ENCODE measurements at places on chromosomes 12 and 14. TPM values are rescaled to one million over a fixed set of nuclear protein-coding genes. Genes with fewer than 3 reads are reported as not detected.
A peak's percentile ranks its signal among the peaks of the same experiment; 100 is the strongest.

DNA sequence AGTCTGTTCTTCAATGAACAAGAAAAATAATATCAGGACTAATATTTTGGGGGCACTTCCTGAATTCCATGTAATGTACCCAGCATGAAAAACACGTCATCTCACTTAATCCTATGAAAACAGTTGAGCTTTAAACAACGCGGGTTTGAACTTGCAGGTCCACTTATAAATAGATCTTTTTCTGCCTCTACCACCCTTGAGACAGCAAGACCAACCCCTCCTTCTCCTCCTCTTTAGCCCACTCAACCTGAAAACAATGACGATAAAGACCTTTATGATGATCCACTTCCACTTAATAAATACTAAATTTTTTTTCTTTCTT, 203.9 kb upstream of the KRR1 start:
- no peaks in the 10 kb centered on the region for H3K4me1 ChIP-seq
- H3K36me3 ChIP-seq = no peaks in the 10 kb centered on the region
- no peak overlapping the region for H3K4me3 ChIP-seq
- no peak overlapping the region for H3K27ac ChIP-seq
- no peaks in the 10 kb centered on the region for H3K27me3 ChIP-seq

GRCh38 chr14:55398679-55399078, 13.0 kb downstream of the ATG14 start:
- no peaks in the 10 kb centered on the region for H3K36me3 ChIP-seq
- peaks cover 8% of the 10 kb centered on the region for H3K4me1 ChIP-seq
- no peaks in the 10 kb centered on the region for H3K27me3 ChIP-seq
- H3K4me3 ChIP-seq = no peak overlapping the region
- no peak for DNase-seq

- no peaks in the 10 kb centered on the region for H3K27me3 ChIP-seq
- no peak for DNase-seq
- no peak overlapping the region for H3K4me3 ChIP-seq
- H3K27ac ChIP-seq = peak overlapping the region; percentile 54
These were observed 72.9 kb upstream of the SRSF5 start for GRCh38 chr14:69693801-69694729.

GRCh38 chr12:51205350-51205749, 12.5 kb downstream of the POU6F1 start:
- H3K36me3 ChIP-seq = no peaks in the 10 kb centered on the region
- no peak for DNase-seq
- no peaks in the 10 kb centered on the region for H3K27me3 ChIP-seq

DNA sequence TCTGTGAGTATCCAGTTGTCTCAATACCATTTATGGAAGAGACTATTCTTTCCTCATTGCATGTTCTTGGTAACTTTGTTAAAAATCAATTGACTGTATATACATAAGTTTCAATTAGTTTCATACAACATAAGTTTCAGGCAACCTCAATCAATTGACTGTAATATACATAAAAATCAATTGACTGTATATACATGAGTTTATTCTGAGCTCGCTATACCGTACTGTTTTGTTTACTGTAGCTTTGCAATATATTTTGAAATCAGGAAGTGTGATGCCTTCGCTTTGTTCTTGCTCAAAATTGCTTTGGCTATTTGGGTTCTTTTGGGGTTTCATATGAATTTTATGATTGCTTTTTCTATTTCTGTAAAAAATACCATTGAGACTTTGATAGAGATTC, 392.0 kb downstream of the BTG1 start:
- no peaks in the 10 kb centered on the region for H3K36me3 ChIP-seq
- DNase-seq = no peak
- H3K27ac ChIP-seq = no peak overlapping the region

GRCh38 chr14:29822430-29822709, 105.3 kb downstream of the PRKD1 start:
- no peak overlapping the region for H3K27ac ChIP-seq
- H3K27me3 ChIP-seq = no peaks in the 10 kb centered on the region
- H3K36me3 ChIP-seq = no peaks in the 10 kb centered on the region
- H3K4me3 ChIP-seq = no peak overlapping the region
- DNase-seq = no peak

DNA sequence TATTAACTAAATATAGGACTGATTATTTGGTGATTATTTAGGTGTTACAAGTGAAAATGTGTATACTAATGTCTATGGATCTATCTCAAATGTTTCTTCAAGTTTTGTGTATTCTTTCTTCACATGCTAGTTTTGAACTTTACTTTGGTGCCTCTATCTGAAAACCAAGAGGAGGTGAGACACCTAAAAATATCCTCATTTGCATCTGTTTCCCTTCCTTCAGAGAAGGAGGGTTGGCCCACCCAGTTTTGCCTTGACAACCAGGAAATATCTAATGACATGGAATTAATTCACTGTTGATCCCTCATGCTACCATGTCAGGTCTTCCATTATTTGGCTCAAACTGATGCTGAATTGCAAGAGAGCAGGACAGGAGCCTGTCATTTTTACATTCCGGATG, 500.4 kb downstream of the NELL2 start:
- H3K36me3 ChIP-seq = no peaks in the 10 kb centered on the region
- no peak for DNase-seq
- no peak overlapping the region for H3K27ac ChIP-seq
- no peak overlapping the region for H3K4me3 ChIP-seq
- H3K27me3 ChIP-seq = no peaks in the 10 kb centered on the region
- no peaks in the 10 kb centered on the region for H3K4me1 ChIP-seq

GRCh38 chr12:6158255-6158654, 33.8 kb upstream of the VWF start:
- H3K4me1 ChIP-seq = no peaks in the 10 kb centered on the region
- H3K27me3 ChIP-seq = no peaks in the 10 kb centered on the region
- H3K4me3 ChIP-seq = no peak overlapping the region
- no peak for DNase-seq
- H3K27ac ChIP-seq = no peak overlapping the region

DNA sequence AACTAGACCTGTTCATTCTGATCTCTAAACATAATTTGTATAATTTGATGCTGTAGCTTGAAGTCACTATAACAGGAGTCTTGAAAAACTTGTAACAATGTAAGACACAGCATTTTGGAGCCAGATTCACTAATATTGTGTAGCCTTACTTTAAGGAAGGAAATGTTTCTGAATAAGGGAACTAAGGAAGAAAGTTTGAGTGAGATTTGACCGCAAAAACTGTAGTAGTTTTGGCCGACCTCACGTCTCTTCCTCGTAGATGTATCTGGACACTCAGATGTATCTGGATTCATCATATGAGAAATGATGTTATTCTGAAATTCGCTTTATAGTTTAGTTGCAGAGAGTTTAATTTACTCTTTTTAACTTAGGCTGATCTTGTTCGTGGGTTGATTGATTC, 13.9 kb upstream of the DNAH10 start:
- no peak overlapping the region for H3K27ac ChIP-seq
- no peaks in the 10 kb centered on the region for H3K36me3 ChIP-seq
- DNase-seq = no peak

DNA sequence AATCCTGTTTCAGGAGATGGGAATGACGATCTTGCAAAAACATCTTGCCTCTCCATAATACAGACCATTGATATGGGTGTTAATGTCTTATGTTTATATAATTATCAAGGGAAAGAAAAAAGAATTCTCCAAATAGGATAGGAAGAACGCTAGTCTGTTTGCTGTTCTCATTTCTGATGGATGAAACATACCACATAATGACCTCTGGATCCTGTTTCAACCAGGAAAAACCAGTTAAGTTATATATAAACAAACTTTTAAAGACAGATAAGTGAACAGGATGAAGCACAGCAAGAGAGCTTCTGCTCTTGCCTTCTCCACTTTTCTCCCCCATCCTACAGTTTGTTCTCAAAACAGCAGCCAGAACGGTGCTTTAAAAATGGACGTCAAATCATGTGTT, 27.8 kb downstream of the COQ6 start:
- no peak overlapping the region for H3K4me3 ChIP-seq
- H3K27ac ChIP-seq = no peak overlapping the region
- H3K4me1 ChIP-seq = no peaks in the 10 kb centered on the region
- no peaks in the 10 kb centered on the region for H3K27me3 ChIP-seq
- DNase-seq = no peak
- H3K36me3 ChIP-seq = no peaks in the 10 kb centered on the region

DNA sequence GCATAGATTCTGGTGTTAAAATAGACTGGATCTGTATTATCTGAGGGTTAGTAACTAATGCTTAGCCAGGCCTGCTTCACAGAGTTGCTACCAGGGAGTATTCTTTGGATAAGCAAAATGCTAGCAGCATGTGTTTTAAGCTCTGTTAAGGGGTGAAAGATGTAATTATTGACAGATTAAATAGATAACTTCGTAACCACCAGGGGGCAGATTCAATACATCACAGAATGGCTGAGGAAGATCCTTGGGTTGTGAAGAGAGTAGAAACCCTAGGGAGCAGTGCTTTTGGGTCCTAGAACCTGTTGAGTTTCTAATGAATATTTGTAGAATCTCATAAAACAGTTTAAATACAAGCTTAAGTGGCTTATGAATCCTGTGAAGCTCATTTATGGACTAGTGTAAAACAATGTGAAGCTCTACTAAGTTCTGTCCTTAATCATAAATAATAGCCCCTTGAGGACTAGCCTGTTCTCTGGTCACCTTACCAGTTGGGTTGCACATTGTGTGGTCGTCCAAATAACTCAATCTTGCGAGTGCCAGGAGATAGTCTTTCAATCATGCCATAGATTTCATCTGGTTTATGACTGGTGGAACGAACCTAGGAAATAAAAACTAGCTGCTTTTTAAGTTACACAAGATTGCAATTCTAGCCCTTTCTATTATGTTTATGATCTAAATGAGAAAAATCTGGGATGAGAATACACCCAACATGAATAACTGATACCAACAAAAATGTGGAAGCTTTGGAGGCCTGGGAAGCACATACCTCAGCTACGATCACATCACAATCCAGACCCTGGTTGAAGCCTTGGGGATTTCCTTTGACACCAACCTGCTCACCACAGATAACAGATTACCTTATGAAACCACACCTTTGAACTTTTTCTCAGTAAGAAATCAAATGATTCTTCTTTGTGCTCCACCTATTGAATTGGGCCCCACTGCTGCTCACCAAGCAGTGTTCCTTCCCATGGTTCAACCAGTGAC, 12.3 kb downstream of the METTL3 start:
- no peaks in the 10 kb centered on the region for H3K27me3 ChIP-seq
- H3K36me3 ChIP-seq = no peaks in the 10 kb centered on the region
- no peaks in the 10 kb centered on the region for H3K4me1 ChIP-seq
- H3K4me3 ChIP-seq = no peak overlapping the region

DNA sequence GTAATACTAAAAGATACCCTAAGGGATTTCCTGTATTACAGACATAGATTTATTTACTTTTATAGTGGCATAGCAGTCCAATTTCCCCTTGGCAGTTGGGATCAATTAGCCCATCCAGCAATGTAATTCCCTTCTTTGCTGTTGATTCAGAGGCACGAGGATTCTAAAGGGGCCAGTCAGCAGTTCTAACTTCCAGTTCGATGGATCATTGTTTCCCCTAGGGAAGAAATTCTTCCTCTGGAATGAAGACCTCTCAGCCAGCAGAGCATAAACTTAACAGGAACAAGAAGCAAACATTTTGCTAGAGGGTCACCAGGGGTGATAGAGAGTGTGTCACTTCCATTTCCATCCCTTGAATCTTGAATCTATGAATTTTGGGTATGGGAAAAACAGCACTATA, 395.7 kb upstream of the NOVA1 start:
- DNase-seq = no peak
- no peak overlapping the region for H3K4me3 ChIP-seq
- H3K4me1 ChIP-seq = no peaks in the 10 kb centered on the region
- H3K36me3 ChIP-seq = no peaks in the 10 kb centered on the region
- no peak overlapping the region for H3K27ac ChIP-seq

DPPA3 gene
- total RNA-seq = not detected

PAN2 gene
- total RNA-seq = 61.7 TPM

MYL6 gene
- 4,858 TPM for total RNA-seq

KRT75 gene
- total RNA-seq = not detected
